ENCODE measurements at places on chromosomes 13 and 19.

DNA sequence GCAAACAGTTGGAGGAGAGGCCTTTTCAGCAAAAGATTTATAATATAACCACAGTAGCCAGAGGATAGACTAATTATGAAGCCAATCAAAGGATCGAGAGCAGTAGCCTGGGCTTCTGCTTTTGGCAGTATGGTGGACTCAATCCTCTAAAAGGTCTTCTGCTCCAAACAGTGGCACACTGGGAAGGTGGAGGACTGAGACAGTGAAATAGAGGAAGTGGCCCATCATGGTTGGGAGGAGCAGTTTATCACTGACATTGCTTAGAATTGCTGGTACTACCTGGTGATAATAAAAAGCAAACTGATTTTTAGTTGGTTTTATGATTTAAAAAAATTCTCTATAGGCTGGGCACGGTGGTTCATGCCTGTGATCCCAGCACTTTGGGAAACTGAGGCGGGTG lies 20.9 kb upstream of the PLAUR start:
- DNase-seq = no peak

- DNase-seq = no peak
These were observed 168.1 kb upstream of the SOX21 start for GRCh38 chr13:94880463-94880862.

DNA sequence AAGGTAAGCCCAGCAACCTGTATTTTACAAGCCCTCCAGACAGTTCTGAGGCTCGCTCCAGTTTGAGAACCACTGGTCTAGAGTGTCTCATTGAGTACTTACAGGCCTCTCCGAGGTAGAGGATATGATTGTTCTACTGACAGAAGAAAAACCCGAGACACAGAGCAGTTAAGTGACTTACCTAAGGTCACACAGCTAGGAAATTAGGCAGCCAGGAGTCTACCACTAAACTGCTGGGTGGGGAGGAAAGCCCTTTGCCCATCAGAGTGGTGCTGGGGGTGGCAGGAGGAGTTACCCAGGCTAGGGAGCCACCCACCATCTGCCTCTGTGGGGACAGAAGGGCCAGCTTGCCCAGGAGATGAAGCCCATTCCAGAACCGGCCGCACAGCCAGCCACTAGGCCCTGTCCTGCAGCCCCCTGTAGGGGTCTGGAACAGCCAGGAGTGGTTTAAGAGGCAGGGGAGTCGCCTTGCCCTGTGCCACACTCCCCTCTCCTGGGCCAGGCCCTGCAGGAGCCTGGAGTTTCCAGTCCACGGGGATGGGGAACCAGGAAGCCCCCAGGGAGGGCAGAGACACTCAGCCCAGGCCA lies 703 bp downstream of the RASGRP4 start:
- no peak for DNase-seq

- no peak for DNase-seq
These were observed 13.0 kb downstream of the HCN2 start for GRCh38 chr19:602391-603301.

GRCh38 chr19:42311657-42312056 lies 1.5 kb upstream of the TMEM145 start:
- no peak for DNase-seq

DNA sequence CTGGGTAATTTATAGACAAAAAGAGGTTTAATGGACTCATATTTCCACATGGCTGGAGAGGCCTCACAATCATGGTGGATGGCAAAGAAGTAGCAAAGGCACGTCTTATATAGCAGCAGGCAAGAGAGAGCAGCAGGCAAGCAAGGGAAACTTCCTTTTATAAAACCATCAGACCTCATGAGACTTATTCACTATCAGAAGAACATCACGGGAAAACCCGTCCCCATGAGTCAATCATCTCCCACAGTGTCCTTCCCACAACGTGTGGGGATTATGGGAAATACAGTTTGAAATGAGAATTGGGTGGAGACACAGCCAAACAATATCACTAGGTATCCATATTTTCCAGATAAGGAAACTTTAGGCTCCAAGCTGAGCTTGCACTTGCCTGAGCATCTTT lies 9.5 kb upstream of the CYP2B6 start:
- no peak for DNase-seq

- DNase-seq = no peak
These were observed 20.0 kb upstream of the WTIP start for GRCh38 chr19:34461375-34462100.

GRCh38 chr13:20439261-20439660 lies 86.4 kb downstream of the CRYL1 start:
- no peak for DNase-seq

DNA sequence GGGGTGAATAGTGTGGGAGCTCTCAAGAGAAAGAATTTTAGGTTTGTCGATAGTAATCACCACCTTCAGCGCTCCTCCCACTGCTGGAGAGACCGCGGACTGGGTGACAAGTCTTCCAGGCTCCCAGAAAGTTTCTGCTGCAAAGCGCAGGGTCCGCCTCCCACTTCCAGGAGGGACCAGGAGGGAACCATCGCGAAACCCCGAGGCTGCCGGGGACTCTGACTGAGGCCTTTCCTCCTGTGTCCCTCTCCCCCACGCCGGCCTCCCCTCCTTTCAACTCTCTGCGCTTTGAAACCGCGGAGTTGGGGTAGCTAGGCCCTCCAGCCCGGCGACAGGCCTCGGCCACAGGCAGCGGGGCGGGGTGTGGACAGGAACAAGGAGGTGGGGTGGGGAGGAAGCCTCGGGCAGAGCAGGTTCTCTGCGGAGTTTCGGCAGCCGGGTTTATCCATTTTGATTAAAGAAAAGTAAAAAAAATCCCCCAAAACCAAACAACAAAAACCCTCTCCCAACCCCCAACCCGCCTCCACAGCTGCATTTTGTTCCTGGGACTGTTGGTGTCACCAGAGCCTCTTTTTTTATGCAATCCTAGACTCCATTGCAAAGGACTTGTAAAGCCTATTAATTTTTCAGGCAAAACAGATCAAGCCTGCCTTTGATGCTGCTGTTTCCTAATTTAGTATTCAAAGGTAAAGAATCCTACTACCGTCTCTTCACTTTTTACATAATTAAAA lies 157.2 kb downstream of the TM9SF2 start:
- DNase-seq = peak; percentile 42

DNA sequence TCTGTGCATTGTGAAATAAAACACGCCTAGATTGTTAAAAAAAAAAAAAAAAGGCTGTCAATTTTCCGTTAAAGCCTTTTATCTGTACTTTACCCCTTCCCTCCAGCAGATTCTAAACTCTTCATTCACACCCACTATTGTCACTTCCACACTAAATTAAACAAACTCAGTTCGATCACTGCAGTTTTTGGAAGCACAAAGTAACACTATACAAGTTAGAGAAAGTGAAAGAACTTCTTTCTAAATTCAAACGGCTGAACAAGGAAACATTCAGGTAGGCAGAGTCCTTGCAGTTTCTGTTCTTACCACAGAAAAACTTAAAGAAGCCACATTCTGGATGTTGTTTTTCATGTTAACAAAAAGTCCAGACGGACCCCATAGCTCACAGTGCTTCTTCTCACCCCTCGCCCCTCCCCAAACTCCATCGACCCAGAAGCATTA lies 27.5 kb upstream of the UBE2L5 start:
- DNase-seq = no peak

DNA sequence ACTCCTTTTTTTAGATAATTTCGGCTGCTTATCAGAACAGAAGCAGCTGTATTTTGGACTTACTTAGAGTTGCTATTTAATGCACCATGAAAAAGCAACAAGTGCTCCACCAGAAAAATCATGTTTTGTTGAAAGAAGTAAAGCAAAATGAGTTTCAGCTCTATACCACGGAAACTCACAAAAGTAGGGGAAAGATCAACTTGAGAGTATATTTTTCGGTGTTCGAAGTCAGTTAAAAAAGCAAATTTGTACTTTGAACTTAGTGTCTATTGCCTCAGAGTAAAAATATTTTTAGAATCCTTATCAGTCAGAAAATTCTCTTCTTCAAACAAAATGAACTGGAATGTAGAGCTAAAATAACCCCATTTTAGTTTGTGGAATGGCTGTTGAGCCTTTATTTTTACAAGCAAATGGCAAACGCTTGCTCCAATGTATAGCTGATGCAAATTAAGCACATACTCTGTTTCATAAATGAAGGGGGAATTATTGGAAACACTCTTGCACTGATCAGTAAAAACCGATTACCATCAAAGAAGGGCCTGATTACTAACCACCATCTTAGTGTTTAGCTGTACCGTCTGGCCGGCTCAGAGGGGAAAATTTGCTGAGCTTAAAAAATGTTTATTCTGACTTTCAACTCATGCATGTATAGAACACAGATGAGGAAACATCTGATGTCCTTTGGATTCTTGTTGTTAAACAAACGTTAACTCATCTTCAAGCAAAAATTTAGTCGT lies 540.7 kb downstream of the GPC6 start:
- no peak for DNase-seq

- DNase-seq = no peak
These were observed 2.0 kb upstream of the GATAD2A start for GRCh38 chr19:19403373-19403901.

- DNase-seq = no peak
These were observed 72.2 kb downstream of the CEBPG start for GRCh38 chr19:33445442-33446329.

DNA sequence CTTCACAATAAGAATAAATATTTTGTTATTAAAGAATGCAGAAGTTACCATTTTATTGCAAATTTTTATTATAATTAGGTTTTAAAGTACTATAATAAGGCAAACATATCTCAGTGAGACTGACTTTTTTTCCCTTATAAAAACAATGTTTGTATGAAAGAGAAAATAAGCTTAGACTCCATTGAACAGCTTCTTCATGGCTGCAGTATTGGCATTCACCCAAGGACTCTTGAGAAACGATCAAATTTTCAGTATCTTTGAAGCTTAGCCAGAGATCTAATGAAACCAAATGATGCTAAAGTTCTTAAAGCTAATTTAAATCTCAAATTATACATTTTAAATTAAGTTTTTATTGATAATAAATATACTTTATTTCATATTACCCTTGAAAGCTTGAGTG lies 128.3 kb downstream of the GGACT start:
- DNase-seq = no peak

DNA sequence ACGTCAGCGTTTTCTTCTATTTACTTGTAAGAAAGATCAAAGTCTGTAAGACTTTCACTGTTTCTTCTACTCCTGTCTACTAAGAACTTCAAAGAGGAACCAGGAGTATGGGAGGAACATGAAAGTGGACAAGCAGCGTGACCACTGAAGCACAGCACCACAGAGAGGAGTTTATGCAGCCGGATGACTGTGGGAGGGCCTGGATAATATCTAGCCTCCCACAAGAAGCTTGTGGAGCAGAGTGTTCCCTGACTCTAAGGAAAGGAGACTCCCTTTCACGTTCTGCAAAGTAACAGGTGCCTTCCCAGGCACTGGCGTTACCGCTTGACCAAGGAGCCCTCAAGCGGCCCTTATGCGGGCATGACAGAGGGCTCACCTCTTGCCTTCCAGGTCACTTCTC lies 83.6 kb upstream of the PDCD5 start:
- no peak for DNase-seq

DNA sequence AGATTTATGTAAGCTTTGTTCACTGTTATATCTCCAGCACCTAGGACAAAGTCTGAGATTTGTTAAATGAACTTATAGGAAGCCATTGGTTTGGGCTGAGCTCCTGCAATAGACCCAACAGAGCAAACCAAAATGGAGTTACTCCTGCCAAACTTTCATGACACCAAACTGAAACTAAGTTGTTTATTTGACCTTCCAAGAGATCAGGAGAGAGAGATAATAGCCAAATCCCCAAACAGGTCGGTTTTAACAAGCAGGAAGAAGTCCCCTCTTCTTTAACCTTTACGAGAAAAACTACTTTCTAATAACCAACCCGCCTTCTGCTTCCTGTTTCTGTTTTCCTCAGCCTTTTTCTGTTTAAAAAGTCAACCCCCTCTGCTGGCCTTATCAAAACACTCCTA lies 54.9 kb upstream of the ATP12A start:
- no peak for DNase-seq

GRCh38 chr19:18109733-18110608 lies 12.4 kb downstream of the MAST3 start:
- DNase-seq = no peak

- DNase-seq = no peak
These were observed 6.2 kb downstream of the TLE6 start for GRCh38 chr19:2983351-2984214.

DNA sequence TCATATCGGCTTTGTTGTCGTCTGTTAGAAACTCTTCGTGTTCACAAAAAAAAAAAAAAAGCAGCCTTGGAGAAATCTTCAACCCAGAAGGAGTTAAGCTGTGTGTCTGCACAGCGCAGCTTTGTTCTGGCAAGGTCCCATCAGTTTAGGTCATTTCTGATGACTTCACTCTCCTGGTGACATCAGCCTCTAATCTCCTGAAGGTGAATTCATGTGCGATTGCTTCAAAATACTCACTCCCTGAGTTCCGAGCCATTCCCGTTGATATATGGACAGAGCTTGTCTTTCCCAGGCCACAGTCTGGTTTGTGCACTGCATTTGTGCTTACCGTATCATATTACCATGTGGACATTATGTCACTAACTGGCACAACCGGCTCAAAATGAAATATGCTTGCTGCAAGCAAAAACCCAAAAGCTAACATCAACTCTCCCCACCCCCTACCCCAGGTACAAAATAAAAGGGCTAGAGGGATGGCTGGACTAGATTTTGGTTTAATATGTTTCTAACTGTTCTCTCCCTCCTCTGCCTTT lies 342.4 kb downstream of the KCNRG start:
- DNase-seq = no peak

GRCh38 chr19:28018499-28018898 lies 1194.5 kb downstream of the UQCRFS1 start:
- no peak for DNase-seq

GRCh38 chr19:1053176-1054101 lies 13.5 kb upstream of the ARHGAP45 start:
- no peak for DNase-seq

DNA sequence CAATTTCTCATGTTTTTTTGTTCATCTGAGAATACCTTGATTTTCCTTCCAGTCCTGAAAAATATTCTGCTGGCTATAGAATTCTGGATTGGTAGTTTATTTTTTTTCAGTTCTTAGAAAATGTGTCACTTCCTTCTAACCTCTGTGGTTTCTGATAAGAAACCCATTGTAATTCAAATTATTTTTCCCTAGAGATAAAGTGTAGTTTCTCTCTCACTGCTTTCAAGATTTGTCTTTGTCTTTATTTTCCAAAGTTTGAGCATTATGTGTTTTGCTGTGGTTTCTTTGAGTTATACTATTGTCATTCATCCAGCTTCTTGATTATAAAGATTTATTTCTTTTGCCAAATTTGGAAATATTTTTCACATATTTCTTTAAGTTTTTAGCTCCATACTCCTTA lies 324.0 kb upstream of the SPRY2 start:
- DNase-seq = no peak

Data from effector memory CD4-positive, alpha-beta T cell (primary cell).